Activated CD4-positive, CD25-positive, alpha-beta regulatory T cell (primary cell): ENCODE measurements at places on chromosomes 2 and 18.

- no peak for DNase-seq
These were observed 20.7 kb upstream of the C1QL2 start for GRCh38 chr2:119179202-119179601.

DNA sequence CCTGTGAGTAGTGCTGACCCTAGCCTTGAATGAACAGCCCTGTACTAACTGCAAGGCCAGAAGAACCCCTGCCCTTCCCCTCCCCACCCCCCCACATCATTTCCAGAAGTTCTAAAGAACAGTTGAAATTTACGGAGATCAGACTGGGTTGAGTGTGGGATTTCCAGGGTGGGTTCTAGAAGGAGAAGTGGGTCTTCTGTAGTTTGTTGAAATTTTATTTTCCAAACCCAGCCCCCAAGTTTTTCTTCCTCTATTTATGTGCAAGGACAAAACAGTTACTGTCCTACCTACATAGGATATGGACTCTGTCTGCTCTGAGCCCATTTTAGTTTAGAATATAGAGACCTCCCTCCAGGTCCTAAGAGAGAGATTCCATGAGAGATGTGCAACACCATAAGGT is 26.3 kb upstream of the CASP10 start:
- DNase-seq, result no peak

- DNase-seq, result no peak
These were observed 874 bp downstream of the NDUFAF7 start for GRCh38 chr2:37232131-37232933.

- DNase-seq, result no peak
These were observed 123.9 kb downstream of the MGAT5 start for GRCh38 chr2:134377730-134378129.
